ENCODE measurements at places on chromosomes 7 and 10.

GRCh38 chr7:17408245-17408903 is 109.9 kb downstream of the AHR start:
- DNase-seq: peak; percentile 60

GRCh38 chr10:82738592-82738991 is 863.6 kb downstream of the NRG3 start:
- no peak for DNase-seq

- DNase-seq: no peak
Observed at GRCh38 chr7:77481615-77482014, 55.5 kb upstream of the PTPN12 start.

GRCh38 chr10:57628592-57629284 is 639.0 kb downstream of the IPMK start:
- no peak for DNase-seq

Data from SHP77 treated with DMSO at 0.1 percent for 48 hours (cell line).